Activated B cell treated with CpG ODN at 0.5 μM for 24 hours (primary cell): ENCODE measurements at places on chromosomes 4 and X. TPM values are rescaled to one million over a fixed set of nuclear protein-coding genes. Genes with fewer than 3 reads are reported as not detected.

Gene TSPAN7
- total RNA-seq, result not detected in 2 replicates

Gene TCEANC
- 5.1 and 5.9 TPM in 2 replicates for total RNA-seq

DNA sequence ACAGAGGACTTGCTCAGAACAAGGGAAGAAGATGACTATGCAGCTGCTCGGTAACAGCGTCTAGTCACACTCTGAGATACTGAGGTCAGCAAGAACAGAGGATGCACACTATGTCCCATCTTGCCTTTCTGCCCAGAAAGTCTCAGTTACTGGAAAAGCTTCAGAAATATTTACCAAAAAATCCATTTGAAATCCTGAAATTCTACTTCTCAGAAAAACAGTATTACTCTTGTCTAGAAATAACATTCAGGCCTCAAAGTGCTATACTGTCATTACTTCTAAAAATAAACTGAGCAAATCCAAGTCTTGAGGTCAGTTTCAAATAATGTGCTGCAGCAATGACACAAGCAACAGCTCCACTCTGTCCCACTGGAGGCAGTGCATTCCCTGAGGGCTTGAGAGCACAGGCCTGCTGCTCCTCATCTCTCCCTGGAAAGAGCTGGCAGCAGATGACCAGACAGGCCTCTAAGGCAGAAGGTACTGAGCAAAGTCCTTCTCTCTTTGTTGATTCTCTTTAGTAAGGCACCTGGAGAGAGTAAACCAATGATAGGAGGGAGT is 76.9 kb downstream of the CAMK2D start:
- H3K27me3 ChIP-seq, result no peaks in the 10 kb centered on the region
- no peak overlapping the region for H3K4me3 ChIP-seq
- H3K4me1 ChIP-seq, result peaks cover 59% of the 10 kb centered on the region
- H3K27ac ChIP-seq, result peak overlapping the region; percentile 46
- no peak for DNase-seq
- H3K36me3 ChIP-seq, result peaks cover 47% of the 10 kb centered on the region

DNA sequence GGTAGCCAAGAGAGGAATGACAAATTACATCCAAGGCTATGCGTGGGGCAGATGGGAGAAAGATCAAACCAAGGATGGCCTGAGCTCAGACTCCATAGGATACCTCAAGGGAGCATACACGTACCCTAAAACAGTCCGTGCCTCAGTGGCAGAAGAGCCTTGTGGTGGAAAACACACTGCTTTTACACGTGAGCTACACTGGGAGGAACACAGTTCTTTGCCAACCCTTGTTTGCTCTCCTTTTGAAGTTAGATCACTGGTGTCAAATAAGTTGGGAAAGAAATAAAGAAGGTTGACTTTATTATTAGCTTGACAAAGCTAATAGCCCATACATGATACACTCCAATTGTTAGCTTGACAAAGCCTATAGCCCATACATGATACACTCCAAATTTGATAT is 141.9 kb downstream of the MGST2 start:
- peaks cover 14% of the 10 kb centered on the region for H3K27me3 ChIP-seq
- no peak overlapping the region for H3K27ac ChIP-seq
- H3K4me1 ChIP-seq, result peaks cover 9% of the 10 kb centered on the region
- no peak for DNase-seq
- H3K4me3 ChIP-seq, result no peak overlapping the region
- H3K36me3 ChIP-seq, result no peaks in the 10 kb centered on the region

- H3K4me3 ChIP-seq, result no peak overlapping the region
- no peaks in the 10 kb centered on the region for H3K4me1 ChIP-seq
- peaks cover 2% of the 10 kb centered on the region for H3K27me3 ChIP-seq
These were observed 238.5 kb upstream of the PGRMC2 start for GRCh38 chr4:128525992-128526630.

Gene GUCY1B1
- total RNA-seq, result 0.22 and 0.39 TPM in 2 replicates

GRCh38 chr4:73964862-73965611 is 16.8 kb downstream of the PF4 start:
- DNase-seq, result no peak
- no peak overlapping the region for H3K27ac ChIP-seq
- H3K36me3 ChIP-seq, result no peaks in the 10 kb centered on the region
- peaks cover 2% of the 10 kb centered on the region for H3K27me3 ChIP-seq
- H3K4me3 ChIP-seq, result no peak overlapping the region

GRCh38 chrX:46251755-46252154 is 293.5 kb downstream of the ZNF674 start:
- H3K27ac ChIP-seq, result no peak overlapping the region
- no peak for DNase-seq
- no peaks in the 10 kb centered on the region for H3K36me3 ChIP-seq
- no peak overlapping the region for H3K4me3 ChIP-seq
- H3K27me3 ChIP-seq, result no peaks in the 10 kb centered on the region

Gene OPRPN
- total RNA-seq, result not detected in 2 replicates

Gene CRMP1
- 0.09 TPM in 1 of 2 replicates, not detected in the other for total RNA-seq

Gene CTAG1A
- total RNA-seq, result not detected in 2 replicates

DNA sequence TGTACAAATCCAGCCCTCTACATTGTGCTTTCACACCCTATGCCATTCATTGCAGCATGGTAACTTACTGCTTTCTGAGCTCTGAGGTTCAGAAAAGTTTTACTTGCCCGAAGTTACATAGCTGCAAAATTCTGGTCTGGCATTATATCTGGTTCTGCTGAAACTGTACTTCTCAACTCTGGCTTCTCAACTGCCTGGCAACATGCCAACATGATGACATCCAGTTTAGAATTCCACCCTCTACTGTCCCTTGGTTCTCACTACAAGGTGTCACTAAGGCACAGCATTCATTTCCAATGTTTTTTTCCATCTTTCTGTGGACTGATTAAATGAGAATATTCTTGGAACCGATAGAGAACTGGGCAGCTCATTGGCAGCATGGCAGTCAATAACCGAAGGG is 242.9 kb upstream of the PRPS2 start:
- no peaks in the 10 kb centered on the region for H3K36me3 ChIP-seq
- no peak overlapping the region for H3K4me3 ChIP-seq
- H3K27me3 ChIP-seq, result no peaks in the 10 kb centered on the region

DNA sequence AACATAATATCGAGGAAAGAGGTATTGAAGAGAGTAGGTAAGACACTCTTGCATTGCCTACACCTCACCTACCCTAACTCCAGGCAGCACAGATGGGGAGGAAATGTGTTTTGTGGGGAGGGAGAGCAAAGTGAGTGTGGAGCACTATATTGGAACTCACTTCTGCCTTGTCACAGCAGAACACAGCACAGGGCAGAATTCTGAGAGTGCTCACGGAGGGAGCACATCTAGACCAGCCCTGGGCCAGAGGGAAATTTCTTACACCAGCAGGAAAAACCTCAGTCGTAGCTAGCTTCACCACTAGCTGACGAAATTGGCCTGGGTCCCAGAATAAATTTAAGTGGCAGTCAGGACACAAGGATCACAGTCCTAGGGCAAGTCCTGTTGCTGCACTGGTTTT is 517.3 kb downstream of the TMA16 start:
- H3K4me1 ChIP-seq, result no peaks in the 10 kb centered on the region
- H3K27me3 ChIP-seq, result no peaks in the 10 kb centered on the region
- H3K36me3 ChIP-seq, result no peaks in the 10 kb centered on the region
- H3K4me3 ChIP-seq, result no peak overlapping the region

GRCh38 chrX:39497702-39498265 is 600.0 kb downstream of the BCOR start:
- no peak for DNase-seq
- no peaks in the 10 kb centered on the region for H3K27me3 ChIP-seq
- H3K27ac ChIP-seq, result no peak overlapping the region
- H3K4me1 ChIP-seq, result peaks cover 19% of the 10 kb centered on the region

DNA sequence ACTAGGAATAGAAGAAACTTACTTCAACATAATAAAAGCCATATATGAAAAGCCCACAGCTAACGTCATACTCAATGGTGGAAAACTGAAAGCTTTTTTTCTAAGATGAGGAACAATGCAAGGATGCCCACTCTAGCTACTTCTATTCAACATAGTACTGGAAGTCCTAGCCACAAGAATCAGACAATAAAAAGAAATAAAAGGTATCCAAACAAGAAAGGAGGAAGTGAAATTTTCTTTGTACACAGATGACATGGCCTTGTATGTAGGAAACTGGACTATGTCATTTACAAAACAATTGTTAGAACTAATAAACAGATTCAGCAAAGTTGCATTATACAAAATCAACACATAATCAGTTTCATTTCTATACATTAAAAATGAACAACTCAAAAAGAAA is 25.5 kb upstream of the NXT2 start:
- no peak for DNase-seq
- no peaks in the 10 kb centered on the region for H3K36me3 ChIP-seq

Gene CCSER1
- 14.4 and 20.1 TPM in 2 replicates for total RNA-seq

- no peaks in the 10 kb centered on the region for H3K27me3 ChIP-seq
- peaks cover 61% of the 10 kb centered on the region for H3K36me3 ChIP-seq
- H3K4me3 ChIP-seq, result no peak overlapping the region
These were observed 4.3 kb downstream of the OCIAD2 start for GRCh38 chr4:48902266-48902665.

Gene SH3TC1
- 104 and 135 TPM in 2 replicates for total RNA-seq

DNA sequence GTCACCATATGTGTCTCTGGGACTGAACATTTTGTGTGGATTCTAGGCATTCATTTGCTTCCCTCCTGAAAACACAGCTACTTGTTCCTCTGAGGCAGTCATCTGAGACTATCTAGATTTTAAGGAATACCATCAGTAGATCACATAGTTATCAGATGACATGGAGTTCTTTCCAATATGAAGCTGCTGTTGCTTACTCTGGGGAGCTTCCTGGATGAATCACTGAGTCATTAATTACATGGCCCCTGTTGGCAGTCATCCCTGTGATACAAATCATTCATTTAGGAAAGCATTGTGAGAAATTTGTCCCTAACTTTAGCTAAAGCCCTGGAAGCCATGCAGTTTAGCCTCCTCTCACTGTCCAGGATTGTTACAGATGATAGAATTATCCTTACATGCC is 98.2 kb upstream of the ARSJ start:
- no peak for DNase-seq
- H3K4me1 ChIP-seq, result no peaks in the 10 kb centered on the region
- no peaks in the 10 kb centered on the region for H3K36me3 ChIP-seq
- H3K27ac ChIP-seq, result no peak overlapping the region
- H3K27me3 ChIP-seq, result peaks cover 6% of the 10 kb centered on the region

DNA sequence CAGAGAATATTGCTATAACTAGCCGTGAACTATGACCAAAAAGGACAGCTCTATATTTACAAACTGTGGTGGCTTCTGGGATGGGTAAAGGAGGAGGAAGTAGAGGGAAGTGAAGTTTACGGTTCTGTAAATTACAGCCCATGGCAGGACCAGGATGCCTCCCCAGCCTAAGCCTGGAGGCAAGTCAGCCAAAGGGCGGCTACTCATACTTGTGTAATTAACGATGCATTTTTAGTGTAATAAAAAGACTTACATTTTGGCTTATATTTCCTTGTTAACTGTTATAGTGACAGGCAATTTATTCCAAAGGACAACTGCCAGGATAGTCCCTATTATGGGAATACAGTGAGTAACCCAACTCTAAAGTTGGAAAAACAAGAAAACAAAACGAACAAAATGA is 139.9 kb upstream of the OTUD4 start:
- DNase-seq, result no peak
- H3K27ac ChIP-seq, result no peak overlapping the region
- no peaks in the 10 kb centered on the region for H3K4me1 ChIP-seq
- no peak overlapping the region for H3K4me3 ChIP-seq

GRCh38 chr4:98394134-98394533 is 132.9 kb downstream of the RAP1GDS1 start:
- no peaks in the 10 kb centered on the region for H3K27me3 ChIP-seq
- DNase-seq, result no peak
- peaks cover 35% of the 10 kb centered on the region for H3K36me3 ChIP-seq
- H3K4me1 ChIP-seq, result no peaks in the 10 kb centered on the region
- no peak overlapping the region for H3K27ac ChIP-seq
- no peak overlapping the region for H3K4me3 ChIP-seq

GRCh38 chr4:17698116-17698515 is 83.3 kb downstream of the FAM184B start:
- no peak overlapping the region for H3K4me3 ChIP-seq
- H3K27ac ChIP-seq, result no peak overlapping the region
- DNase-seq, result no peak
- no peaks in the 10 kb centered on the region for H3K4me1 ChIP-seq
- H3K36me3 ChIP-seq, result no peaks in the 10 kb centered on the region
- H3K27me3 ChIP-seq, result no peaks in the 10 kb centered on the region

Gene CFAP47
- total RNA-seq, result not detected in 2 replicates

- no peak for DNase-seq
- H3K36me3 ChIP-seq, result no peaks in the 10 kb centered on the region
- no peak overlapping the region for H3K4me3 ChIP-seq
- H3K27ac ChIP-seq, result no peak overlapping the region
- peaks cover 2% of the 10 kb centered on the region for H3K27me3 ChIP-seq
- H3K4me1 ChIP-seq, result no peaks in the 10 kb centered on the region
These were observed 144.8 kb downstream of the COL25A1 start for GRCh38 chr4:109157696-109158095.

- no peak overlapping the region for H3K27ac ChIP-seq
- no peak for DNase-seq
- H3K4me3 ChIP-seq, result no peak overlapping the region
- peaks cover 12% of the 10 kb centered on the region for H3K4me1 ChIP-seq
- peaks cover 19% of the 10 kb centered on the region for H3K27me3 ChIP-seq
These were observed 92.8 kb downstream of the MAML3 start for GRCh38 chr4:140061194-140061593.

GRCh38 chrX:112832481-112833095 is 8.0 kb downstream of the AMOT start:
- H3K4me3 ChIP-seq, result no peak overlapping the region
- H3K27me3 ChIP-seq, result no peaks in the 10 kb centered on the region
- DNase-seq, result no peak
- H3K4me1 ChIP-seq, result no peaks in the 10 kb centered on the region
- H3K27ac ChIP-seq, result no peak overlapping the region

GRCh38 chrX:134761788-134762187 is 103.5 kb upstream of the PLAC1 start:
- DNase-seq, result no peak
- no peaks in the 10 kb centered on the region for H3K4me1 ChIP-seq
- H3K27me3 ChIP-seq, result no peaks in the 10 kb centered on the region
- no peaks in the 10 kb centered on the region for H3K36me3 ChIP-seq

Gene GRIA3
- total RNA-seq, result not detected in 2 replicates

DNA sequence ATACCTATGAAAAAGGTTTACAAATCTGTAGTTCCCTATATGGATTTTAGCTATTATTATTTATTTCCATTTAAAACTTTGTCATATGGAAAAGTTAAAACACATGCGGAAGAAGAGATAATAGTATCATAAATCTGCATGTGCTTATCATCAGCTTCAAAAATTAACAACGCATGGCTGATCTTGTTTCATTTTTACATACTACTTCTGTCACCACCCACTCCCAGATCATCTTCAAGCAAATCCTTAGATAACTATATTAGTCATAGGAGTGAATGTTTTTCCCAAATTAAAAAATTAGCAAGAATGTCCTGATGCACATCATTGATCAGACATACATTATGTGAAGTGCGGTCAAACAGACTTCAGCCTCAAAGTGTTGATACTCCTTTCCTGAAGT is 24.6 kb upstream of the MOB1B start:
- H3K4me1 ChIP-seq, result peaks cover 29% of the 10 kb centered on the region
- no peak overlapping the region for H3K27ac ChIP-seq
- H3K27me3 ChIP-seq, result no peaks in the 10 kb centered on the region
- no peak overlapping the region for H3K4me3 ChIP-seq
